T-helper 17 cell (primary cell): ENCODE measurements at places on chromosomes 3 and 15.

DNA sequence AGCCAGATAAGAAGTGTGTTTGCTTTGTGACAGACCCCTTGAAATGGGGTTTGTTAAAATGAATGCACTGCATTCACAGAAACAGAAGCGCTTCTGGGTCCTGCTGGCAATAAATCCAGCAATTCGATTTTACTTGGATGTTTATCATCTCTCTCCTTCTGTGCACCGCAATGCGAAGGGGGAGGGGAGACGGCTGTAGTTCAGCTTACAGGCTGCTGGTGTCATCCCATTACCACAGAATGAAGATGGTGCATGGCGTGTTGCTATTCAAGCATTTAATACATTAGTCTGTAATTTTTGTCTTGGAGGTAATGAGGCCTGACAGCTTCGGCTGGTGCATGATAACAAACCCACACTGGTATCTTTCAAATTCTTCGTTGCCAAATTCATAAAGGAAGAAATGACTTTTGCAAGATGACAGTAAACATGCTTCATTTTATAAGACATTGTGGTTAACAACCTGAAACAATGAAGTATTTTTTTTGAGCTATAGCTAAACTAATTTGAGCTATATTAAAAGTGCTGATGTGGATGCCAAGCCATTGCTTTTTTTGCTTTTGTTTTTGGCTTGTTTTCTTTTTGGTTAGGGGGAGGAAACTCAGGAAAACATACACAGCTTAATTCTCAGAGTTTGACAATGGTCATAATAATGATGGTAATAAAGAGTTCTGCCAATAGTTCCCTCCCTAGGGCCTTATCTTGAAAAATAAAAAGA lies 418.3 kb downstream of the OTOL1 start:
- no peak for DNase-seq

- DNase-seq = no peak
Observed at GRCh38 chr15:44666210-44667038, 3.0 kb upstream of the SPG11 start.

DNA sequence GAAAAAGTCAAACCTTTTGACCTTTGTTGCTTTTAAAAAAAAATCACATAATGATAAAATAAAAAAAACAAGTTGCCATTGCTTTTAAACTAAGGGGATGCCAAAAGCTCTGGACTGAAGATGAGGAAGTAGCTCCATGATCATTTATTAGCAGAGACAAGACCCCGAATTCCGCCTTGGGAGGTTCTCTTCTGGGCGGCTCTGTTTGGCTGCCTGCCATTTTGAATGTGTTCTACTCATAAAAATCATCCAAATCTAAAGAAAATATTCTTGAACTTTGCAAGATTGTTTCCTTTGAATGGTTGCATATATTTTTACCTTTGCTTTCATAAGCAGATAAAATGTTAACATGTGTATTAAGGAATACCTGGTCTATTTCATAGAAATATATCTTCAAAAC lies 63.8 kb downstream of the NCEH1 start:
- no peak for DNase-seq

GRCh38 chr15:100919481-100920405 lies 586 bp downstream of the LRRK1 start:
- no peak for DNase-seq

- DNase-seq = no peak
Observed at GRCh38 chr15:74619916-74620635, 4.4 kb downstream of the CLK3 start.

DNA sequence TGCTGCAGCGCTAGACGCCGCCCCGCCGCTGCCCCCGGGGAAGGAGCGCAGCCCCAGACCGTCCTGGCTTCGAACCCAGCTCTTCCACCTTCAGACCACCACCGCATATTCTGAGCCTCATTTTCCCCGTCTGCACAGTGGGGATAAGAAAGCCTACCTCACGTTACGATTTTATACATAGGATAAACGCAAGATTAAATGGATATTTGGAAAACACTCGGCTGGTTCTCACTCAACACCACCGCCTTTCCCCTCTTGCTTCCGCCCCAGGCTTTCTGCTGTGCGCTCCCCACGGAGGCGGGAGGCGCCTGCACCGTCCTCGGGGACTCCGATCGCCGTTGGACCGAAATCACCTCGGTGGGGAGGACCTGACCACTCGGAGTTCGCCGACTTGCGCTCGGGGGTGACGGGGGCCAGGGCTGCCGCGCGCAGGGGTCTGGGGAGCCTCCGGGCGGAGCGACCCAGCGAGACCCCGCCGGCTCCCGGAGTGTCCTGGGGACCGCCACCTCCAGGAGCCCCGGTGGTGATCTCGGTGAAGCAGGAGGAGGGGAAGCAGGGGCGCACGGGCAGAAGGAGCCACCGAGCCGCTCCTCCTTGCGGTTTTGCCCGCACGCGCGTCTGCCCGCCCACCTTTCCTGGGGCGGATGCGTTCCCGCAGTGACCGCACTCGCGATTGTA lies 4.0 kb downstream of the FBXL22 start:
- peak; percentile 30 for DNase-seq

DNA sequence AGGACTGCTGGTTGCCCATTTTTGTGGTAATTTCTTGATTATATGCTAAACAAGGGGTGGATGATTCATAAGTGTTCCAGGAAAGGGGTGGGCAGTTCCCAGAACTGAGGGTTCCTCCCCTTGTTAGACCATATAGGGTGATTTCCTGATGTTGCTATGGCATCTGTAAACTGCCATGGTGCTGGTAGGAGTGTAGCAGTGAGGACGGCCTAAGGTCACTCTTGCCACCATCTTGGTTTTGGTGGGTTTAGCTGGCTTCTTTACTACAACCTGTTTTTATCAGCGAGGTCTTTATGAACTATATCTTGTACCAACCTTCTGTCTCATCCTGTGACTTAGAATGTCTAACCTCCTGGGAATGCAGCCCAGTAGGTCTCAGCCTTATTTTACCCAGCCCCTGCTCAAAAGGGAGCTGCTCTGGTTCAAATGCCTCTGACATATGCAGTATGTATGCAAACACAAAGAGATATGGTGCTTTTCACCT lies 46.2 kb downstream of the C3orf38 start:
- DNase-seq = no peak

GRCh38 chr3:24287755-24288450 lies 206.7 kb downstream of the THRB start:
- no peak for DNase-seq

DNA sequence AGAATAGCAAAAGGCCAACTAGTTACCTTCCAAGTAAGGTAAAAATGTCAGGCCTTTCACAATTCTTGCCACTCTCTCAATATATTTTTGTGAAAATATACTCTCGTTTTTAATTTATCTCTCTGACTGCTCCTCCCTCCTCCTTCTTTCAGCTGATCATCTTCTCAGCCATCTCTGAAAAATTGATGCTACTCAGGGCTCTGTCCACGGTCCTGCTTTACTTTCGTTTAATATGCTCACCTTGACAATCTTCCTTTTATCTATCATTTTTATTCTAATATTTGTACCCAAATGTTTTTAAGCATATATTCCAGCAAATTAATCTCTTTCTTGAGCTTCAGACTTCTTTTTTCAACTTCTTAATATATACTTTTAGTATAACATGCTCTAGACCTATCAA lies 1362.1 kb downstream of the ROBO1 start:
- DNase-seq = no peak

DNA sequence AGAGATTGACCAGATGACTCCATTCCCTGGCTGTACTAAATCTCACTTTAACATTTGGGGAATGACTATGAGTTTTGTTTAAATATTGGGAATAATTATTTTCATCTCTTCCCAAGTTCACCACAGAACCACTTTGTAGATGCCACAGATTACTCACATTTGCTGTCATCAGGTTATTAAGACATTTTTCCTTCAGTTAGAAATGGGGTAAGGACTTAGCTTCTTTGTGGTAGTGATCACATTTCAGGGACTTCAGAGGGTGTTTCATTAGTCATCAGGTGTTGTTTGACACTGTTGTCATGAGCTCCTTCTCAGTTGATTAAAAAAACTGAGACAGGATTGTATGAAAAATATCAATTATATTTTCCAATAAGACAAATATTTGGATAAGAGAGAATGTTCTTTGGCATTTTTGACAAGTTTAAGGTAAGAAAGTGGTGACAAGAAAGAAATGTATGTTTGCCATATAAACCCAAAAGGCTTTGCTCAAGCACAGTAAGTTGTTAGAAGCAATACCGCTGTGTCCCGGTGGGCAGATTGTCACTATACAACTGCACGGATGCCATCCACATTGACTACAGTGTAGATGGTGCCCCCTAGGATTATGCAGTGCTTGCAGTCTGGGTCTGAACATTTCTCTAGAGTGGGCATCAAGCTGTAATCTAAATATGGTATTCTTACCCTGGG lies 22.3 kb downstream of the FBXL2 start:
- DNase-seq = no peak

DNA sequence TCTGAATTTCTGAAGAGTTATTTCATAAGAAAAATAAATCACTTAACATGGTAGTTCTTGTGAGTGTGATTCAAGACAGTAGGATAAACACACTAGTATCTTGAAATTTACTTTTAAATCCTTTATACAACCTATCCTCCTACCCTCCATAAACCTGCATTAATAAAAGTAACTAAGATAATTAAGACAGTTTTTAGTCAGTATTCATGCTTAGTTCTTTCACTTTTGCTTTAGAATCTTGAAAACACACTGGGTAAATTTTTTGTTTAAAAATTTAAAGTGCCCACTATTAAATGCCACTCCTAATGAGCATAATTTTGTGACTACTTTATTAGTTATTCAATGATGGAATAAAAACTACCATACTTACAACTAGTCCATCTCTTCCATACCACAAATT lies 28.8 kb downstream of the GOLIM4 start:
- no peak for DNase-seq

DNA sequence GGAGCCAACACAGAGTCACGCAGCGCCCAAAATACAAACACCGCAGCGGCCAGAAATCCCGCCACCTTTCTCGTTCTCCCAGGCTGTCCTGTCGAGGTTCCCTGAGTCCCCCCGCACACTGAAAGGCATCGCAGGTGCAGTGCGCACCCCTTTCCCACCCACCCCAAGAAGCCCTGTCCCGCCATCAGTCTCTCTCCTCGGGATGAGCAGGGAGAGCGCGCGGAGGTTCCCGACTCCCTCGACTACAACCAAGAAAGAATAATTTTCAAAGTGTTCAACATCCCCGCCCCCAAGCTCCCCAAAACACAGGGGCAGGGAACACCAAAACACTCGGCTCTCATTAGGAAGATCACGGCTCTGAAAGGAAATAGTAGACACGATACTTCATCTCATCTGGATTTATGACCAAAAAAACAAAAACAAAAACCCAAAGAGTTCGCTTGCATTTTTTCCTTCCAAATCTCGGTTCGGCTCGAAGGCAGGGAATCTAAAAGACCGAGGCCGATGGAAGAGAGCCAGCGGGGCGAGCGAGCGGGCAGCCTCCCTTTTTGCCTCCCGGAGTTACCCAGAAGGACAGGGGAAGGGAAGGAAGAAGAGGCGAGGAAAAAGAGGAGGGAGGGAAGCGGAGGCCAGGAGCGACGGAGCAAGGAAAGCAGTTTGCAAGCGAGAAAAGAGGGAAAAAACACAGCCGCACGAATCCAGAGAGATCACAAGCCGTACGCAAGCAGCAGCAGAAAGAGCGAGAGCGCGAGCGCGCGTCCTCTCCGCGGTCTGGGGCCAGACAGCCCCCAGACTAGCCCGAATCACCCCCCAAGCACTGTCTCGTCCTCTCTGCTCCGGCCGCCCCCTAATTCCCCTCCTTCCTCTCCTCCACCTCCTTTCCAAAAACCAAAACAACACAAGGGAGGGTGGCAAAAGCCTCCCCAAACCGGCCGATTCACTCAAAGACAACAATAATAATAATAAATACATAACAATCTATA lies 808 bp downstream of the BCL6 start:
- peak; percentile 42 for DNase-seq

DNA sequence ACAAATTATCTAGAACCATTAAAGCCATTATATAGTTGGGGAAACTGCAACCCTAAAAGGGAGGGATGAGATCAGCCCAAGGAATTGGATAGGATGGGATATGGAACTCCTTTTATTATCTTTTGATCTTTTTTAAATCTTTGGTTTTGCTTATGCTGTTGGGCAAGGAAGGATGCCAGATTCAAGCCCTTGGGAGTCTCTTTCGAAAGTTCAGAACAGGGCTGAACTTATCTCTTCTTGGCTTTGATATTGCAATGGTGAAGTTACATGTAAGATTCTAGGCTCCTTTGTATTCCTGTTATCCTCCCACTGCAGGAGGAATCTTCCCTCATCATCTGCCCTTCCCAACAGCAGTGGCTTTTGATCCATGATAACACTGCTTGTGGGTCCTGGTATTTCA lies 10.0 kb upstream of the SLC22A13 start:
- no peak for DNase-seq

DNA sequence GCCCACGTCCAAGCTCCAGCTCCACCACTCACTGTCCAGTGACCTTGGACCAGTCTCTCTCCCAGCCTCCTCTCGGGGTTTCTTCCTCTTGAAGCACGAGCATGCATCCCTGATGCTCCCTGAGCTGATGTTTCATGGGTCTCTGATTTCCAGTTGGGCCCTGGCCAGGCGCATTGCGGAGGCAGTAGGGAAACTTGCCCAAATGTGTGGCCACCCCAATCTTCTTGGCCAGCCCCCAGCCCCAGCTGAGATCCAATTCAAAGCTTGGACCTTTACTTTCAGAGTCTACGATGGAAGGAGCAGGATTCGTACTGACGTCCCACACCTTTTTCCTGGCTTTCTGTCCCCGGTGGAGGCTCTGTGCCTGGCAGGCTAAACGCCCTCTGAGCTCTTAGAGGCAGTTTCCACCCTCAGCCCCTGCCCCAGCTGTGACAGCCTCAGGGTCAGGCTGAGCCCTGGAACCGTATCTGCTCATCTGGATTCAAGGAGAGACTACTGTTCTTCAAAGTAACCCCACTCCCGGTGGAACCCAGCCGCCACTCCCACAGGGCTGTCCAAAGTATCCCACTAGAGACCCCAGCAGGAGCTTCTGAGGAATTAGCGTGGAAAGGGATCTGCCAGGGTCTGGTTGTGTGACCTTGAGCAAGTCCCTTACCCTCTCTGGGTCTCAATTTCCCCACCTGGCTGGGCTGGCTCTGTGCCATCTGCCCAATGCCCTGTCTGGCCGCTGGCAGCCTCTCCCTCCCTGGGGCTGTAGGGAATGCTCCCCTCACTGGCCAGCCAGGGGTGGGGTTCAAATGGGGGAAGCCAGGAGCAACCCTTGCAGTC lies 37.4 kb downstream of the CPN2 start:
- DNase-seq = no peak

- no peak for DNase-seq
Observed at GRCh38 chr15:28901587-28901980, 15.8 kb downstream of the APBA2 start.

DNA sequence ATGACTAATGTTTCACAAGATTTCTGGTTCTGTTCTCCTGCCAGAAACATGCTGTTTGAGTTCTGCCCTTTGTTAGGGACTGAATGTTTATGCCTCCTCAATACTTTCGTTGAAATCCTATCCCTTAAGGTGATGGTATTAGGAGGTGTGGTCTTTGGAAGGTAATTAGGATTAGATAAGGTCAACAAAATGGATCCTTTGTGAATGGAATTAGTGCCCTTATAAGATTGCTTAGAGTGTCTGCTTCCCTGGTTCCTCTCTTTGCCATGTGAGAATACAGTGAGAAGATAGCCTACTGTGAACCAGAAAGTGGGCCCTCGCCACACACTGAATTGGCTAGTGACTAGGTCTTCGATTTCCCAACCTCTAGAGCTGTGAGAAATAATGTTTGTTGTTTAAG lies 621.4 kb upstream of the ALCAM start:
- DNase-seq = no peak

GRCh38 chr15:71792521-71792920 lies 17.8 kb upstream of the NR2E3 start:
- no peak for DNase-seq

GRCh38 chr3:46566040-46566641 lies at the start of gene LRRC2:
LRRC2 (minus strand) TSS chr3:46566302; CDS start chr3:46551591, 14,711 bp downstream.
- DNase-seq = no peak

- no peak for DNase-seq
Observed at GRCh38 chr3:71780430-71780829, 4.5 kb downstream of the PROK2 start.
